Activated CD4-positive, alpha-beta T cell treated with anti-CD3 and anti-CD28 coated beads, Interleukin-2, amount 10 ng/mL, durations not matched to agents 7 days and 5 days (primary cell): ENCODE measurements at places on chromosomes 2 and 18.

- no peaks in the 10 kb centered on the region for H3K36me3 ChIP-seq
- no peak overlapping the region for H3K27ac ChIP-seq
- no peak overlapping the region for H3K4me3 ChIP-seq
- peaks cover 5% of the 10 kb centered on the region for H3K4me1 ChIP-seq
Observed at GRCh38 chr2:20054931-20055330, 3.5 kb upstream of the LAPTM4A start.

DNA sequence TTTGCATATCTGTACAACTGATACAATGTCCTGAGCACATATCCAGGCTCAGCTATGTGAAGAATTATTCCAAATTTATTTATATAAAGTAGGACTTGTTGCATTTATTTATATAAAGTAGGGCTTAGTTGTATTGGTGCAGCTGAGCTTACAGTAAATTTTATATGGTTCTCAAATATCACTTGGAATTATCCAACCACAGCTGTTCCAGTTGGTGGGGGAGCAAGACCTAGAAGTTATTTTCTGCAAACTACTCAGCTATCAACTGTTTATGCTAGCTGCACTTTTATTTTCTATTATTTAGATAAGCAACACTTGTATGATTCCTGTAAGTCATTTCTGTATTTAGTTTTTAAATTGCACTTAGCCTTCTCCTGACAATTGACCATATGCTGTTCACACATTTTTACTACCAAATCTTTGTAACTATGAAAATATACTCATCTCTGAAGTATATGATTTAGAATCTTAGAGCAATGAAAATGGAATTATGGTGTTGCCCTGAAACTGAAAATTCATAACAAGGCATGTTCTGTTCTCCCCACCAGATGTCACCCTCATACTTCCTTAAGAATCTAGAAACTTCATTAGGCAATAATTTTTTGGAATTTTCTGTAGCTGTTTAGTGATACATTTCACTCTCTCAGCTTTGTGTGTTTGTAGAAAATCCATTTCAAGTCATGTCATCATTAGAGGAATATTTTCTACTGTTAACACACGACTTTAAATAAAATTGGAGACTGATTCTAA, 157.0 kb upstream of the CBLN2 start:
- DNase-seq: no peak
- H3K36me3 ChIP-seq: no peaks in the 10 kb centered on the region
- no peaks in the 10 kb centered on the region for H3K4me1 ChIP-seq
- no peak overlapping the region for H3K27ac ChIP-seq
- H3K4me3 ChIP-seq: no peak overlapping the region

- no peak overlapping the region for H3K27ac ChIP-seq
- DNase-seq: no peak
- H3K4me3 ChIP-seq: no peak overlapping the region
- no peaks in the 10 kb centered on the region for H3K4me1 ChIP-seq
- H3K36me3 ChIP-seq: no peaks in the 10 kb centered on the region
Observed at GRCh38 chr2:57296795-57297517, 749.6 kb upstream of the VRK2 start.

GRCh38 chr2:148560496-148560895, 84.1 kb upstream of the EPC2 start:
- peaks cover 5% of the 10 kb centered on the region for H3K27me3 ChIP-seq
- no peak for DNase-seq
- H3K4me3 ChIP-seq: no peak overlapping the region
- H3K4me1 ChIP-seq: no peaks in the 10 kb centered on the region
- no peak overlapping the region for H3K27ac ChIP-seq

GRCh38 chr2:82795446-82795845, 1663.6 kb downstream of the SUCLG1 start:
- no peak overlapping the region for H3K27ac ChIP-seq
- no peak for DNase-seq
- no peaks in the 10 kb centered on the region for H3K27me3 ChIP-seq
- no peak overlapping the region for H3K4me3 ChIP-seq
- no peaks in the 10 kb centered on the region for H3K36me3 ChIP-seq

DNA sequence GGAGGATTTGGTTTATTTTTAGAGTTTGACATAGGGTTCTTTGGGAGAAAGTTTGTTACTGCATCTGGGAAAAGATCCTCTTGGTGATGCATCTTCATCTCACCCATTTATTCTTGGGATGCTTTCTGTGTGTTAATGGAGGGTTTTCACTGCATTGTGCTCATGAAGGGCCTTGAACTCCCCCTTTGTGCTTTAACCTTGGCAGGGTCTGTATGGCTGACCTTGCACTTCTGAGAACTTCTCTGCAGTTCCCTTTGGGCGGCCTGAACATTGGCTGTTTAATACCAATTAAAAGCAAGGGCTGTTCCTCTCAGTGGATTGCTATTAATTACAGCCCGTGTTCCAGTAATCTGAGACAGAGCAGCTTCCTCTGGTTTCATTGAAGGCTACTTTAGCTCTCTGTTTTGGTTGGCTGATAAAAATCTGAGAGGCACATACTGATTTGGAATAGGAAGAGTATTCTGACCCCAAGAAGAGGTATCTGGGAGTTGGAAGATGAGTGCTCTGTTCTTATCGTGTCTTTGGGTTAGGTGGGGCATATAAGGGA, 37.5 kb downstream of the FMNL2 start:
- H3K36me3 ChIP-seq: no peaks in the 10 kb centered on the region
- no peak overlapping the region for H3K27ac ChIP-seq
- H3K27me3 ChIP-seq: peaks cover 15% of the 10 kb centered on the region
- no peak overlapping the region for H3K4me3 ChIP-seq

GRCh38 chr2:71704131-71704561, 250.8 kb downstream of the DYSF start:
- no peaks in the 10 kb centered on the region for H3K4me1 ChIP-seq
- H3K4me3 ChIP-seq: no peak overlapping the region
- no peaks in the 10 kb centered on the region for H3K27me3 ChIP-seq
- no peaks in the 10 kb centered on the region for H3K36me3 ChIP-seq
- no peak overlapping the region for H3K27ac ChIP-seq

- H3K27me3 ChIP-seq: no peaks in the 10 kb centered on the region
- no peak overlapping the region for H3K4me3 ChIP-seq
- no peaks in the 10 kb centered on the region for H3K36me3 ChIP-seq
- no peak for DNase-seq
- H3K27ac ChIP-seq: no peak overlapping the region
Observed at GRCh38 chr18:53534695-53535094, 689.8 kb downstream of the MBD2 start.

GRCh38 chr2:203914546-203915182, 21.9 kb upstream of the ICOS start:
- DNase-seq: no peak
- H3K27me3 ChIP-seq: no peaks in the 10 kb centered on the region
- H3K4me3 ChIP-seq: no peak overlapping the region
- no peaks in the 10 kb centered on the region for H3K36me3 ChIP-seq
- peaks cover 31% of the 10 kb centered on the region for H3K4me1 ChIP-seq

DNA sequence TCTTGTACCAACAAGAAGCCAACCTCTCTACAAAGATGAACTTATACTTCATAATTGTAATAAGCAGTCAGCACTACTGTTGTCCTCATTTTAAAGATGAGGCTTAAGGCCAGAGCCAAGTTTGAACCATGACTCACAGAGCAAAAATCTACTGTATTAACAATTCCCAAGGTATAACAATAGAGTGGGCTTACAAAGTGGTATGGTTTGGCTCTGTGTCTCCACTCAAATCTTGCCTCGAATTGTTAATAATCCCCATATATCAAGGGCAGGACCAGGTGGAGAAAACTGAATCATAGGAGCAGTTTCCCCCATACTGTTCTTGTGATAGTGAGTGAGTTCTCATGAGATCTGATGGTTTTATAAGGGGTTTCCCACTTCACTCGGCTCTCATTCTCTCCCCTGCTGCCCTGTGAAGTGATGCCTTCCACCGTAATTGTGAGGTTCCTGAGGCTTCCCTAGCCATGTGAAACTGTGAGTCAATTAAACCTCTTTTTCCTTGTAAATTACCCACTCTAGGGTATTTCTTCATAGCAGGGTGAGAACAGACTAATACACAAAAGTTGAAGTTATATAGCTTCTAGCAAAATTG, 19.5 kb downstream of the MRPL44 start:
- DNase-seq: no peak
- H3K4me1 ChIP-seq: no peaks in the 10 kb centered on the region
- H3K4me3 ChIP-seq: no peak overlapping the region
- H3K27me3 ChIP-seq: no peaks in the 10 kb centered on the region
- no peaks in the 10 kb centered on the region for H3K36me3 ChIP-seq
- no peak overlapping the region for H3K27ac ChIP-seq

DNA sequence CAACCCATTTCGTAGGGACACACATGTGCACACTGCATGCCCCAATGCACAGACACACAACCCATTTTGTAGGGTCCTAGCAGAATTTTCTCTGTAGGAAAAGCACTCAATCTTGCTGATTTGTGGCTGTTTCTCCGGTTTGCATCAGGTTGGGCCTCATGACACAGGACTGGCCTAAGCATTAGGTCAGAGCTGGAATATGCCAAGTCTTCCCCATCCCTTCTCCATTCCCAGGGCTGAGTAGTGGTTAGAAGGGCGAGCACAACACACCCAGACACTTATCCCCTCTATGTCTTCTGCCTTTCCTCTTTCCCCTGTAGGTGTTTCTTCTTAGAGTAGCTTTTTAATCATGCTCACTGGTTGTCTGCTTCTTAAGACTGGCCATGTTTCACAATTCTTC, 295.9 kb downstream of the SOX11 start:
- H3K27me3 ChIP-seq: no peaks in the 10 kb centered on the region
- no peak for DNase-seq
- no peak overlapping the region for H3K4me3 ChIP-seq

DNA sequence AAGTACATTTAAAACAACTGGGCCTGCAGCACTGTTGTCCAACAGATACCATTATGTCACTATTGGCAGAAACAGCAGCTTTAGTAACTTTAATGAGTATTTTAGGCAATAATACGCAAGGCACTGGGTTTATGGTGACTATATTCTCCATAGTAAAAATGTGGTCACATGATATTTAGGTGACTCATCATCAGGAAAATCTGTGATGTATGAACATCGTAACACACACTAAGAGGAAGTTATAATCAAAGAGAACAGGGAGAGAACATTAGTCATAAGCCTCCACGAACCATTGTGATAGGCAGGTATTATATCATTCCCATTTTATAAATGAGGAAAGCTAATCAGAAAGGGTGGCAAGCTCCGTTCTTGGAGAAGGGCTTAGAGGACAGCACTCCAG, 36.9 kb downstream of the RAPH1 start:
- H3K27me3 ChIP-seq: no peaks in the 10 kb centered on the region
- no peak overlapping the region for H3K27ac ChIP-seq
- no peaks in the 10 kb centered on the region for H3K36me3 ChIP-seq
- H3K4me1 ChIP-seq: peaks cover 19% of the 10 kb centered on the region
- H3K4me3 ChIP-seq: no peak overlapping the region

DNA sequence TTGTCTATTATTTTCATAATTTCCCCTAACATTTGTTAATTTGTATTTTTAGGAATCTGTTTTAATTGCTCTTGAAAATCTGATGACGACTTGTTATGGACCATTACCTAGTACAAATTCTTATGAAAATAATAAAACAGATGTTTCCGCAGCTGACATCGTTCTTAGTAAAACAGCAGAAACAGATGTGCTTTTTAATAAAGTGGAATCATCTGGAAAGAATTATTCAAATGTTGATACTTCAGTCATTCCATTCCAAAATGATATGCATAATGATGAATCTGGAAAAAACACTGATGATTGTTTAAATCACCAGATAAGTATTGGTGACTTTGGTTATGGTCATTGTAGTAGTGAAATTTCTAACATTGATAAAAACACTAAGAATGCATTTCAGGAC, 69.9 kb downstream of the PMS1 start:
- no peak overlapping the region for H3K4me3 ChIP-seq
- no peaks in the 10 kb centered on the region for H3K4me1 ChIP-seq
- H3K27me3 ChIP-seq: no peaks in the 10 kb centered on the region
- peaks cover 21% of the 10 kb centered on the region for H3K36me3 ChIP-seq
- H3K27ac ChIP-seq: no peak overlapping the region

DNA sequence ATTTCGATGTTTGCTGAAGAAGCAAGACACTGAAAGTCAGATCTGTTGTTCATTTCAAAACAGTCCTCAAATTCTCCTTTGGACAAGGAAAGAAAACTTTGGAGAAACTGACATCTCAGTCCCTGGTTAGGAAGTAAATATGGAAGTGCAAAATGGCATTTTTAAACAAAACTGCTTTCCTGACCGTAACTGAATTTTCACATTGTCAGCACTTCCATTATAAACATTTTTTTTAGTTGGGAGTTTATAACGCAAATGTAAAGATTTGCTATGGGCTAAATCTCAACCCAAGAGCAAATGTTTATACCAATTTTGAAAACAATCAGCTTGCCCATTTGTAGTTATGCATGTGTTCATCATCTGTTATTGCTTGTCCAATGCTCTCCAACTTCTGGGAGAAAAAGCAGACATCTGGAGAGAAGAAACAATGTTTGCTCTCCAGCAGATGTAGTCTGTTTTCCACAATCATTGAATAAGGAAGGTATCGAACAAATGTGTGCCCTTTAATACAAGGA, 520.1 kb downstream of the ARHGAP15 start:
- H3K27ac ChIP-seq: no peak overlapping the region
- no peak overlapping the region for H3K4me3 ChIP-seq
- peaks cover under 1% of the 10 kb centered on the region for H3K4me1 ChIP-seq
- DNase-seq: no peak
- H3K36me3 ChIP-seq: peaks cover 66% of the 10 kb centered on the region

GRCh38 chr18:23971666-23972230, 42.8 kb upstream of the TTC39C start:
- H3K27ac ChIP-seq: no peak overlapping the region
- H3K36me3 ChIP-seq: peaks cover 22% of the 10 kb centered on the region
- H3K4me1 ChIP-seq: peaks cover 41% of the 10 kb centered on the region
- peaks cover 9% of the 10 kb centered on the region for H3K27me3 ChIP-seq
- no peak for DNase-seq

DNA sequence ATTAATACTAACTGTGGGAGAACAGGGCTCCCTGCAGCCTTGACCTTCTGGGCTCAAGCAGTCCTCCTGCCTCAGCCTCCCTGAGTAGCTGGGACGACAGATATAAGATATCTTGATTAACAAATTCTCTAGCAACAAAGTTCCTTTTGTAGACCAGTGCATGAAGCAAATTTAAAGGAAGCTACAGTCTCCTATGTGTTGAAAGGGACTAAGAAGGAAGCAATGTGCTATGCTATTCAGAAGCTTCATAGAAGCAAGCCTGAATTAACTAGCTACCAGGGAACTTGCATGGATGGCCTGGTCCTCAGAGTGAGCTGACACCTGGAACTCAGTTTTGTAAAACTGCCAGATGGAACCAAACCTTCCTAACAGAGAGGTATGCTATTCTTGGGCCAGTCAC, 33.2 kb downstream of the RAPH1 start:
- H3K36me3 ChIP-seq: peaks cover 5% of the 10 kb centered on the region
- no peak overlapping the region for H3K27ac ChIP-seq
- H3K4me3 ChIP-seq: no peak overlapping the region
- peaks cover 14% of the 10 kb centered on the region for H3K4me1 ChIP-seq
- DNase-seq: no peak

- H3K4me3 ChIP-seq: peak overlapping the region; percentile 46
- H3K4me1 ChIP-seq: peaks cover 4% of the 10 kb centered on the region
- no peak overlapping the region for H3K27ac ChIP-seq
- no peak for DNase-seq
Observed at GRCh38 chr2:242046206-242046826, 176.8 kb downstream of the RTP5 start.

- peaks cover 2% of the 10 kb centered on the region for H3K36me3 ChIP-seq
- peaks cover 36% of the 10 kb centered on the region for H3K4me1 ChIP-seq
- H3K27me3 ChIP-seq: no peaks in the 10 kb centered on the region
- H3K4me3 ChIP-seq: peak overlapping the region; percentile 97
- peak overlapping the region; percentile 96 for H3K27ac ChIP-seq
Observed at GRCh38 chr2:15561574-15562344, 625 bp upstream of the NBAS start.
